ENCODE measurements at places on chromosomes 7 and 10.
A peak's percentile ranks its signal among the peaks of the same experiment; 100 is the strongest.

DNA sequence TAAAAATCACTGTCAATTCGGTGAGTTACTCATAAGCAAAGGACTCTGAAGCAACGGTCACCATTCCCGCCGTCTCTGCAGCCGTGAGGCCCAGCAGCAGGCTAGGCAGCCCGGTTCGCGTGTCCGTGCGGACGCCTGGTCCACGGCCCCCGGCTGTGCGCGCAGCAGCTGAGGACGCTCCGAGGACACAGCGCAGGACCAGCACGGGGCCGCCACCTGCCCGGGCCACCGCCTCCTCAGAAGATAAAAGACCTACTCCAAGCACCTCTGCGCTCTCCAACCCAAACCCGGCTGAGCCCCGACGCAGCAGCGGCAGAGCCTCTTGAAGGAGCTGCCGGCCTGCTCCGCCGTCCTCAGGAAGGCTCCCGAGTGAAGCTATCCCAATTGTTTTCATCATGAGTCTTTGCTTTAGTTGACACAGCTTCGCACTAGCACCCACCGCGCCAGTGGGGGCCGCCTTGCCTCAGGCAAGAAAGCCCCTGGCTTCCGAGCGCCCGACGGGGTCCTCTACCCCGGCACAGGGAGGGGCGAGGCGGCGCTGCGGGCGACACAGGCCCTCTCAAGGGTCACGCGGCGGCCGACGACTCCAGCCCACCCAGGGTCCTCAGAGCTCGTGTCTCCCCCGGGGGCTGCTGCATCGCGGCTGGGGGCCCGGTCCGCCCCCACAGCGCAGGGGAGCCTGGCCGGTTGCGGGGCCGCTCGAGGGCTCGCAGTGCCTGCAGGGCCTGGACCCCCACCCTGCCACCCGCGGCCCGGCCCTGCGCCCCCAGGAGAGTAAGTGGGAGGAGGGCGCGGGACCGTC is 16.9 kb upstream of the GPR146 start:
- no peak for DNase-seq

DNA sequence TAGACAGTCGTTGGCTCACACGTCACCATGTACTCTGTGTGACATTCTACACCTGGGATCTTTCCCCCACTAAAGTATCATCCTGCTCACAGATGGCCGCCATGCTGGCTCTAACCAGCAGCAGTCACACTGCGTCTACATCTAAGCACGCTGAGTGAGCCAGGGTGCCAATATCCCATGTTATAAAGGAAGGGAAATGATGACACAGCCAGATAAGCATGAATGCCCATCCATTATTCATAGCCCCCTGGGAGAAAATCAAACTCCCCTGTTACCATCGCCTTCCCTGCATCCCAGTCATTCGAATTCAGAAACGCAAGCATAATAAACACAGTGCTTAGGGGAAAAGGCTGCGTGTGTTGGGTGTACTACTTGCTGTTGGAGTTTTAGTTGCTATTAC is 698.2 kb upstream of the AUTS2 start:
- no peak for DNase-seq

- no peak for DNase-seq
Measured at GRCh38 chr10:119270762-119271366, 63.5 kb downstream of the GRK5 start.

DNA sequence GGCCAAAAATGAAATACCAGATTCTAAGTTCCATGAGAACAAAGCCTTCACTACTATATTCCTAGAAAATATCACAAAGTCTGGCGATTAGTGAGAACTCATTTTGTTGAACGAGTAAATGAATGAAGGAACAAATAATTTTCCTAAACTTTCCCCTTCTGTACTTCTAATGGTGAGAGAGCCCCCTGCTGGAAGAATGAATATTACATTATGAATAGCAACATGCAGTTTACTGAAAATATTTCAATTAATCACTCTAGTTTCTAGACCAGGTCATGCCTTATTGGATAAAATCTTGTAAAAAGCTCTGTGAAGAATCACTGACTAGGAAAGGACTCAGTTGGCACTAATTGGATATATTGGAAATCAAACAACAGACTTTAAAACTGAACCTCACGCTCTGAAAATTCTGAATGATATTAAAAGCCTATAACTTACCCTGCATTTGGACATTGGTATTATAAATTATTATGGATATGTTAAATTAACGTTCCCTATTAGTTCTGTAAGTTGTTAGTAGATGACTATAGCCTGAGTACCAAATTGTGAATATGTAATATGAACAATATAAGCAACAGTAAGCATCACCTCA is 32.4 kb upstream of the MTPN start:
- peak; percentile 17 for DNase-seq

DNA sequence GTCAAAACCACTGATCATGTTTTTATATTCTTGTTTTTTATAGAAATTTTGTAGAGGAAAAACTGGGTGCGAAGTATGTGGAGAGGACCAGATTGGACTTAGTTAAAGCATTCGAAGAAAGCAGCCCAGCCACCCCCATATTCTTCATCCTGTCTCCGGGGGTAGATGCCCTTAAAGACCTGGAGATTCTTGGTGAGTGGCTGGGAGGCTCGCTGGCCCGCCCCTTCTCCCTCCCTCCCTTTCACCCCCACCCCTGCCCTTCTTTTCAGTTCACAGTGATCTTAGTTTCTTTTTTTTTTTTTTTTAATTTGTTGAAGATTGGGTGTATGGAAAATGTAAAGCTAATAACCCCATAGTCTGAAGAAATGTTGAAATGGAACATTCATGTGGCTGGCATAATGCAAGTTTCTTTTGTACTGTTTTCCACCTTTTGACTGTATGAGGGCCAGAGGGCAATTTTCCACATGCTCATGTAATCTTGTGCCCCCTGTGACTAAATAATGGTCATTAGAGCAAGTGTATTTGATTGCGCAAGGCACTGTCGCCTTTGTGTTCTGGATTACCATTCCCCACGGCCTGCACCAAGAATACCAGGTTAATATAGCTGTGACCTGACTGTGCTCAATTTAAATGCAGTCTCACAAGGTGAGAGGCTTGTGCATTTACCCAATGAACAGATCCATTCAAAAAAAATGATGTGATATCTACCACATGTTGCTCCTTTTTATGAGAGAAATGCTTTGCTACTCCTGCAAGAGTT is 77.7 kb downstream of the CDCA7L start:
- no peak for DNase-seq

DNA sequence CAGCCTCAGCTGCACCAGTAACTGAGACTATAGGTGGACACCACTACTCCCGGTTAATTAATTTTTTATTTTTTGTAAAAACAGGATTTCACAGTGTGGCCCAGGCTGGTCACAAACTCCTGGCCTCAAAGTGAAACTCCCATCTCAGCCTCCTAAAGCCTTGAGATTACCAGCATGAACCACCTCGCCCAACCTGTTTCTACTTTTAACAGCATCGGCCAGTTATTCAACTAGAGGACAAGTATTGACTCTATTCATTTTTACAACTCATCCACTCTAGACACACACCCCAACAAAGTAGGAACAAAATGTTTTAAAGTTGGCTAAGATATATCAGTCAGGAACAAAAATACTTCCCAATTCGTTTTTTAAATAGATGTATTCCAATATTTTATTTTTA is 334.8 kb downstream of the PARD3 start:
- no peak for DNase-seq

DNA sequence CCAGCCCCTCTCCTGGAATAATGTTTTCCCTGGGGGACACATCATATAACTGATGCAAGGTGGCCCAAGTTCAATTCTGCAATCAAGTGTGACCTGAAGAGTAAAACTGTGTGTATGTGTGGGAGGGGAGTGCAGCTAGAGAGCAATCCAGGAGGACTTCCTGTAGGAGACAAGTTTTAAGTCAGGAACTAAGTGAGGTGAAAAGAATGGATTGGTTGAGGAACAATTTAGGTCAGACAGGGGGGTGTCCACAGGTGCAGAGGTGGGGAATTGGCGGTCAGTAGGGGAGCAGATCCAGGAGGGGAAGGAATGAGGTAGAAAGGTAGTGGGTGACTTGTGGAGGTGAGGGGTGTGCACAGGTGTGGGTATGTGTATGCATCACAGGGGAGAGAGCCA is 82.6 kb downstream of the NEURL1 start:
- no peak for DNase-seq

- no peak for DNase-seq
Measured at GRCh38 chr10:3995302-3996210, 210.5 kb upstream of the KLF6 start.

- no peak for DNase-seq
Measured at GRCh38 chr10:74750848-74751274, 75.5 kb upstream of the KAT6B start.

DNA sequence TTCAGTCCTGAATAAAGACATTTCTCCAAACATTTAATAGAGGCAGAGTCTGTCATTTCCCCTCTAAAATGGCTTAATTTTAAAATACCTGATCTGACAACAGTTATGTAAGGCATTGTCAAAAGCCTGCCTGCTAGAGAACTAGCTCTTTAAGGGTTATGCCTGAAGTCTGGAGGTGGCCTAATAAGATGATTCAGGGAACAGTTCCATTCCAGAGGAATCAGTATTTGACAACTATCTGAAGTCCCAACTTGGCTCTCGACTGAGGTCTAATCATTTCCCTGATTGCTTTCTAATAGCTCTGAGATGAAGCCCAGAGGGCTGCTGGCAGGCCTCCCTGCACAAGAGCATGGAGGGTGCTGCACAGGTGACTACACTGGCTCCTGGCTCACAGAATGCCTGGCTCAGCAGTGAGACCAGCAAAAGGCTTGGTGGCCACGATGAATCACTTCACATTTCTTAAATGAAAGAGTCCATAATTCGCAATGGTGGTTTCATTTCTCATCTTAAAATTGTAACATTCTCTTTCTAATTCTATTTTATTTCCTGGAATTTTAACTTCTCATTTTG is 509.6 kb upstream of the POM121L12 start:
- DNase-seq = peak; percentile 74

- DNase-seq = no peak
Measured at GRCh38 chr7:22442187-22442881, 57.7 kb downstream of the STEAP1B start.

GRCh38 chr10:80443531-80443974 is 10.6 kb upstream of the TSPAN14 start:
- DNase-seq = no peak

DNA sequence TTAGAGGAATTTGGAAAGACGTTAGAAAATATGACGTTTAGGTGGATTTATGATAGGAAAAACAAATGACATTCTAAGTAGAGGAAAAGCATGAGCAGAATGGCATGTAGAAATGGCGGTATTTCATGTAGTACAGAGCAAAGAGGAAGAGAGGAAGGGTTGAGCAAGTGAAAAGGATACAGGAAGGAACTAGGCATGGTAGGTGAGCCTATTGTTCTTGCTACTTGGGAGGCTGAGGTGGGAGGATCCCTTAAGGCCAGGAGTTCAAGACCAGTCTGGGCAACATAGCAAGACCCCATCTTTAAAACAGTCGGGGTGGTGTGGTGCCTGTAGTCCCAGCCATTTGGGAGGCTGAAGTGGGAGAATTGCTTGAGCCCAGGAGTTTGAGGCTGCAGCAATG is 1.2 kb downstream of the GTPBP10 start:
- no peak for DNase-seq

DNA sequence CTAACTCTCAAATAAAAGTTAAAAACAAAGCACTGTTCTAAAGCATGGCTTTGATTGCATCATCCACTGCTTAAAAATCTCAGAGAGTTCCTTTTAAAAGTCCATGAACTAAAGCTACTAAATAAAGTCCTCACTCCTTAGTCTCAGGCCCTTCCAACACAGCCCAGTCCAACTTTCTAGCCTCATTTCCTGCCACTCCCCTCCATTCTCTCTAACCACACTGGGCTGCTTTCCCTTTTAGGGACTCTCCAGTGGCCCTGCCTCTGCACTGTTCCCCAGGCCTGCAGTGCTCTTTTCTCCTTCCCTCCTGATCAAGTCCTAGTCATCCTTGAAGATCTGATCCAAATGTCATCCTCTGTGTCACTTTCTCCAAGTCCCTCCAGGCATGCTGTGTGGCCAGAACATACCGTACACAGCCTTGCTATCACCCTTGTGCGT is 56.9 kb upstream of the PPP1R3C start:
- no peak for DNase-seq

DNA sequence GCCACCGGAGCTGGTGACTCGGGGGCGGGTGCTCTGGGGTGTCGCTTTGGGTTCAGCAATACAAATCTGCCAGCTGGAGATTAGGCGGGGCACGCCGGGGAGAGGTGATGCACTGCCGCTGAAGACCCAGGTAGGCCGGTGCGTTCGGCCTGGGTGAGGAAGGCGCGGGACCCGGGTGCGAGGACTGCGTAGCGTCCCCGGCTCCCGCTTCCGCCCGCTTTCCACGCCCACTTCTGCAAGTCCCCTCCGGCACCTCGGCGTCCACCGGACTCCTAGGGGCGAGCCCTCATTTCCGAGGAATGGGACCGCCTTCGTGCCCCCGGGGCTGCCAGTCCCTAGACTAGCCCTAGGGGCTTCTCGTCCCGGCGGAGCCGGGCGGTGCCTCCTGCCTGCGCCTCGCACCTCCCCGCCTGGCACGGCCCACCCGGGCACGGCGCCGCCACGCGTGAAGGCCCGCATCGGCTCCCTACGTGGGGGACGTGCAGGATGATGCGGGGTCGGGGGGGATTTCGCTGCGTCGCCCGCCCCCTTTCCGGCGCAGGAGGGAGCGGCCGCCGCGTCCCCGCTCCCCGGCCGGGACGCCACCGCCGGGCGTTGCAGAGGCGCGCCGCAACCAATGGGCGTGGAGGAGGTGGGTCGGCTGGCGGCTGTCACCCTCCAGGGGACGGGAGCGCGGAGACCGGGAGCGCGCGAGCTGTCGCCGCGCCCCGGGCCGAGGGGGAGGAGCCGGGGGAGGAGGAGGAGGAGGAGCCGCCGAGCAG is 40.0 kb downstream of the HK1 start:
- DNase-seq = peak; percentile 87

GRCh38 chr10:132375116-132375794 is 21.7 kb upstream of the PWWP2B start:
- no peak for DNase-seq

DNA sequence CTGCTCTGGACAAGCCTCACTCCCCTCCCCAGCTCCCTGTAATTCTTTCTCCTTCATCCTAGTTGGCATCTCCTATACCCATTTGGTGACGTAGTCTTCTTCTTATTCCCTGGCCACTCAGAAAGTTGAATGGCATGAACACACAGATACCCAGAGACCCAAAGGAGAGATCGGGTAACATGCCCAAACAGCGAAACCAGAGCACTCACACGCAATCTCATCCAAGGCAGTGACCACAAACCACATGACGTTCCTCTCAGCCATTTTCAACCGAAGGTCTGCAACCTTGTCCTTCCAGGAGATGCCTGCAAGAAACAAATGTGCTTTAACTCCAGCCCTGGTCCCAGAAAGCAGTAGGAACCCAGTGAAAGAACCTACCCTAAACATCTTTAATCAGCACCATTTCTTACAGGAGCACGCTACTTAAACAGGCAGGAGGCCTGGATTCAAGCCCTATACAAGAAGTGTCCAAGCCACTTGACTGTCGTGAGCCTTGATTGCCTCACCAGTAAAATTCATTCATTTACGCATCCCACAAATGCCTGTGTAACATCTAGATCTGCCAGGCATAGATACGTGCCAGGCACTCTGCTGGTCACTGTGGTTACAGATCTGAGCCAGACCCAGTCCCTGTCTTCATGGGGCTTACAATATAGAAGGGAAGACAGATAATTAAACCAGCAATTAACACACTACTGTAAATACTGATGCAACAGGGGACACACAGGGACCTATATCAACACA is 37.1 kb downstream of the XPNPEP1 start:
- DNase-seq = no peak

- DNase-seq = peak; percentile 63
Measured at GRCh38 chr7:114085592-114086501, 167.0 kb upstream of the PPP1R3A start.

Measured in putamen (tissue), 1 donor.